ENCODE measurements at places on chromosomes 7 and 10.

DNA sequence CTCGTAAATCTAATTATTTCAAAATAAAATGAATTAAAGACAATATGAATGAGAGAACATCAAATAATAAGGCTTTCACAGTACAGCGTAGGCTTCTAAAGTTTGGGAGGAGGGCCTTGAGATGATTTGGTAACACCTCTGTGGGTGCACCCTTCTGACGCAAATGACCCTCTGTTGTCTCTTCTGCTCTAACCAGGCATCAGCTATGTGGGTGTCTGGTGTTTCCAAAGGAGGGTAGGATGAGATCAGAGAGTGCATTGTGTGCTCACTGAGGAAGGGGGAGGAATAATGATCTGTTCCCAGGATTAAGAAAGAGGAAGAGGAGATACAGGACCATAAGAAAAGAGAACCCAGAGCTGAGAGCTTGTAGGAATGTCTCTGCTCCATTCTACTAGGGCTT is 420.4 kb downstream of the SDK1 start:
- no peak for DNase-seq

DNA sequence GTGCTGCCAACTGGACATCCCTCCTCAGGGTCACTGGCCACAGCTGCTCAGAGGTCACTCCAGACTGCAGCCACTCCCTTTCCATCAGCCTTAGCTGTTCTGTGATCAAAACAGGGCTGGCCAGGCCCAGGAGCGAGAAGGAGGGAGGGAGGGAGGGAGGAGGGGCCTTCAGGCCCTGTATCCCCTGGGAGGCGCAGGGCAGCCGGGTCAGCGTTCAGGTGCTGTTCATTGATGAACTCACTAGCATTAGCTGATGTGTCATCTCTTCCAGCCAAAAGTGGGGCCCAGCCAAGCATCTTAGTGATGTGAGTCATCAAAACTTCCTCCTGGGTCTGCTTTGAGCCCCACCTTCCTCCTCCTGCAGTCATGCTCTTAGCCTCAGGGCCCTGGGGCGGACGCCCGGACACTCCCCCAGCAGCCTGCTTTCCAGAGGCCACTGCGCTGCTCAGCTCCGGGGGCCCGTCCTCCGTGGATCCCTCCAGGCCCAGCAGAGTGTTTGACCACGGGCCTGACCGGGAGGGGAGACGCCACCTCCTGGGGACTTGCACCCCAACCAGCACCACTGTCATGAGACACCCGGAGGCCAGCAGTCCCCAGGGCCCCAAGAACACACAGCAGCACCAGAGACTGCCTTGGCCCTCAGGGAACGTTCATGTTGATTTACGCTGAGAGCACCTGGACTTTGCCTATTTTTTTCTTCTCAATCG is 149.2 kb downstream of the PRKAG2 start:
- peak; percentile 2 for DNase-seq

DNA sequence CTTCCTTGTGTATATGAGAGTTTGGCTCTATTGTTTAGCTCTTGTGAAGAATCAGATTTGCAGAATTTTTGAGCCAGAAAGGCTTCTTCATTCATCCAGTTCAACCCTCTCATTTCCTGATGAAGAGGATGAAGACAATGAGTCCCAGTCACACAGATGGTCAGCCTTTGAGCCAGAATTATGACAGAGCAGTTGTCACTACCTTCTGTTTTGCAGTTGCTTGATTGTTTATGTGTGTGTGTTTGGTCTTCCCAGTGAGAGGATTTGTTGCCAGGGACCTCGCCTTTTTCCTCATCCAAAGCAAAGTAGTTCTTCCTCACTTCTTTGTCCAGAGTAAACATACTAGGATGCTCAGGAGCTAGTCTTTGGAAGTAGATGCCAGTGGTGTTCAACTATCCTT is 15.6 kb downstream of the MDFIC start:
- no peak for DNase-seq

DNA sequence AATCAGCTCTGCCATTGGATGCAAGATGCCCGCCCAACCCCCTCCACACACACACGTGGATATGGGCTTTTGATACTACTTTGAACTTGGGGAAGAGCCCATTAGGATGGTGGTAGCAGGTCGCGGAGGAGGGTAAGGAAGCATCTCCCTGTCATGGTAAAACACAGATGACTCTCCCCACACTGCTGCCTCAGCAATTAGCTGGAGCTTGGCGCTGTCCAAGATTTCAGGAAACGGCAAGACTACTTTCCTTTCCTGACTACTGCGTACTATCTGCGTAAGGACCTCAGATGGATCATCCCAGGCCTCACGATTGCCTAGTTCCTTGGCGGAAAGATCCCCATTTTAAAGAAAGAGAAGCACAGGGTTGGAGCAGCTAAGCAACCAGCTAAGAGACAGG is 134.3 kb downstream of the C10orf90 start:
- DNase-seq, result no peak

DNA sequence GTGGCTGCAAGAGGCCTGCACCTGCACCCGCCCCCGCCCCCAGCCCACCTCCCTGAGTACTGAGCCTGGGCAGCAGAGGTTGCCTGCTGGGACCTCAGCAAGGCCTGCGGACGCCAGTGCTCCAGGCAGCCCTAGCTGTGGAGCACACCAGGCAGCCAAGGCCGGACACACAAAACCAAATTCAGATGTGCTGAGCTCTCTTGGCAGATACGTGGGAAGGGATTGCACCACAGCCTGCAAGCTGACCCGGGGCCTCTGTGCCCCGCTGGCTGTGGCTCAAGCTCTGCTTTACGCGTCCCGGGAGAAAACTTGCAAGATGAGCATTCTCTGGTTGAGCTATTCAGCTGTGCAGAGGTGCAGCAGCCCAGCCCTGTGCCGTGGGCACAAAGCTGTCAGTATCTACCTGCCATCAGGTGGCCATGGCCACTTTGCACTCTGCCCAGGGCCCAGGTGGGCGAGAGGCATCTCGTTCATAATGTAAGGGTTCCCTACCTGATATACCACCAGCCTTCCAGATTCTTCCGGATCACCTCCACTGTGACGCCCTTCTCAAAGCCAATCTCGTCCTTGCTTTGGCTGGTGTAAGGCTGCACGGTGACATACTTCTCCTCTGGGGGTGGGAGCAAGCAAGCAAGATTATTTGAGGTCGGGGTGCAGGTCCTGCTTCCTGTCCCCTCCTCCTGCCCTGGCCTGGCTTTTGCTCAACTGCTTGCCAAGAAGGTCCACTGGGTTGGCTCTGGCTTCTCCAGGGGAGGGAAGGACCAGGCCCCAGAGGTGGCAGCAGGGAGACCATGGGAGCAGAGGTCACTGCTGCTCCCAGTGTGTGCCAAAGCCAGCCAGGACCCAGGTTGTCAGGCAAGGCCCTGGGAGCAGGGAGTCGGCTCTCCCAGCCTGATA is 123.4 kb downstream of the NEURL1 start:
- no peak for DNase-seq

DNA sequence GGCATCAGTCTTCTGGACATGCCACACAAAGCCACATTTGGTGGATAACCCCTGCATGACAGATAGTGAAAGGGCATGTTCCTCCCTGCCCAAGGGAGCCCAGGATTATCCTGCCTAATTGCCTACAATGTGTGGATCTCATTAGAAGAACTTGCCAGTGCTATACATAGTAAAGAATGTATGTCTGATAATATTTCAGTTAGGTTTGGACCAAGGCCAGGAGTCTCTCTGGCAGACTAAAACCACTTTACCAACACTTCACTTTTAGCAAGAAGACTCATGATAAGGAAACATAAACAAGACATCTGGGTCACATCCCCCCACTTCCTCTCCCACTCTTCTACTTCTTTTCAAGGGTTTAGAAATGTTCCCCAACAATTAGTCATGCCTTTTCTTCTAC is 196.7 kb downstream of the MTERF1 start:
- DNase-seq, result no peak

DNA sequence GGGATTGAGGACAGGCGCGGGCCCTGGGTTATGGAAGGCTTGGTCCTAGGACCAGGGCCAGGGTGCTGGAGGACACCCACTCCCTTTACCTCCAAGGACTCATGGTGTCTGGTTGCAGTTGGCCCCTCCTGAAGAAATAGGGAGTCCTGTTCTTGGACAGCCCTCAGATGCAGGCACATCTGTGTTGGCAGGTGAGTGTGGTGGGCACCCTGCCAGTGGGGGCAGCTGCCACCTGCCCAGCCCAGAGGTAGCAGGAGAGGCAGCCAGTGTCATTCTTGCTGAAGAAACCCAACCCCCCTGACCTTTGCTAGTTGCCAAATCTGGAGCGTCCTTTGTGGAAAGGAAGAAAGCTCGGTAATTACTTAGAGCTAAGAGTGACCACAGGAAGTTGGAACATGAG is 8.3 kb downstream of the GALNT17 start:
- no peak for DNase-seq

GRCh38 chr7:100568896-100569844 is 4.5 kb downstream of the SAP25 start:
- DNase-seq, result no peak

DNA sequence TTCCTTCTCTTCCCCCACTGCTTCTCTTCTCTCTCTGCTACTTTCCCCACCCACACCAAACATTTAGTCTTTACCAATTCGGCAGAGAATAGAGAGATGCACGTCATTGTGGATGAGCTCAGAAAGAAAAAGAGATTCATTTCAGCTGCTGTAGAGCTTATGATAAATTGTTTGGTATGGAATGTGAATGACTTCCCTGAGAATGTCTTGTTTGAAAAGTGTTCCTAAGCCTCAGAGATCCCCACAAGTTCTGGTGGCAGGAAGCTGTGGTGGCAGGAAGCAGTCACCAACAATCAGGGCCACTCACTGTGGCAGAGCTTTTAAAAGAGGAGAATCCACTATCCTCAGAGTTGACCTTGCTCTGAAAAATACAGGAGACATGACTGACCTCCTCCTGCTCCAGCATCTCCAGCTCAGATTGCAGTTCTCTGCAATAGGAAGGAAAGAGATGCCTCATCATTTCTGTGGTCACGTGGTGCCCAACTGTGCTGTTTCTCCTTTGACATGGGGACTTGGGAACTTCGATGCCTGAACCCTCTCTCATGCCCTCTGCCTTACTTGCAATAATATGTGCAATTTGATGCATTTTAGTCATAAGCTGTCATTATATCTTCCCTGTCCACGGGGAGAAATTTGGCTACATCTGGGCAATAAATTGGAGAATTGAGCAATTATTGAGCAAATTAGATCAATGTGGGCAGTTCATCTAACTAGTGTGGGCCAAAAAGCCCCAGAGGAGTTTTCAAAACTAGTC is 76.5 kb downstream of the BMPER start:
- DNase-seq, result no peak

GRCh38 chr10:58909881-58910280 is 266.6 kb upstream of the PHYHIPL start:
- DNase-seq, result no peak

- DNase-seq, result peak; percentile 29
Observed at GRCh38 chr7:28853834-28854749, 104.0 kb downstream of the TRIL start.

GRCh38 chr7:36155811-36156361 is 2.8 kb downstream of the EEPD1 start:
- DNase-seq, result no peak

DNA sequence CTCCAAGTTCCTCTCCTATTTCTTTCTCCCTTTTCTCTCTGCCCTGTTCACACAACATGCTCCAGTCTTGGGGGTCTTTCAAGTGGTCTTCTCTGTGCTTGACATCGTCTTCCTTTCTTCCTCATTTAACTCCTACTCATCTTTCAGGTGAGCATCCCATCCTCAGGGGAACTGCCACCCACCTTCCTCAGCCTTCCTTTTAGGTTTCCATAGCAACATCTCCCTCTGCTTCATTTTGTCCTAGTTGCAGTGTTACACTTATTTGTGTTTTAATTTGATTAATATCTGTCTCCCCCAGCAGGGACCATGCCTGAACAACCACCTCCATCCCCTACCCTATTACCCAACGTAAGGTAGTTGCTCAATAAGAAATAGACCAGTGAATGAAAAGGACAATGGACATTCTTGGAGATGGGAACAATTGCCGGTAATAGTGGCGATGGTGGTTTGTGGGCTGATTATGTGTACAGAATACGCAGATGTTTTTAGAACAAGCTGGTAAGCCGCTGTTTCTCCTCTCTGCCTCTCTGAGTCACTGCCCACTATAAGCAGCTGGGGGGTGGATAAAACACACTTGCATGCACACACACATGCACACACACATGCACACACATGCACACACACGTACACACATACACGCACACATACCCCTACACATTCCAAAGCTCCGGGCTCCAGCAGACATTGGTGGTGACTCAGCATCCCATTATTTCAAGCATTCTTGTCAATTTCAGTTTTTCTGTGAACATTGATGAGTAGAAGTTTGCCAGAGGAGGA is 251.6 kb downstream of the GATA3 start:
- DNase-seq, result no peak

- DNase-seq, result no peak
Observed at GRCh38 chr7:4931943-4932342, 27.0 kb downstream of the MMD2 start.

GRCh38 chr7:39624935-39625694 is 1.7 kb downstream of the RALA start:
- DNase-seq, result no peak

DNA sequence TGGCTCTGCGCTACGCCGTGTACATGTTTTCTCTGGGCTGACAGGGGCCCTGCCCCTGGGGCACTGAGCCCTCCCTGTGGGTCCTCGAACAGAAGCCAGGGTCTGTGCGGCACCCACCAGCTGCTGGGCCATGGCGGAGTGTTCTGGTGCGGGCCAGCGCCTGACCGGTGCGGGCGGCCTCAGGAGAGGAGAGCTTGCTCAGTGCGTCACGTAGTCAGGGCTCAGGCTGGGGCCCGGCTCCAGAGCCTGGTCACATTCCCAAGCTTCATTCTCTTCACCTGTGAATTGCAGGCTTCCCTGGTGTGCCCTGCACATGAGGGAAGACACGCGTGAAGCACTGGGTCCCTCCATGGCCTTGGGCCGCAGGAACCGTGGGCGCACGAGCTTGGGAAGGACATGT is 15.5 kb downstream of the GET4 start:
- DNase-seq, result no peak

GRCh38 chr7:128004623-128005022 is 26.6 kb downstream of the LRRC4 start:
- no peak for DNase-seq

DNA sequence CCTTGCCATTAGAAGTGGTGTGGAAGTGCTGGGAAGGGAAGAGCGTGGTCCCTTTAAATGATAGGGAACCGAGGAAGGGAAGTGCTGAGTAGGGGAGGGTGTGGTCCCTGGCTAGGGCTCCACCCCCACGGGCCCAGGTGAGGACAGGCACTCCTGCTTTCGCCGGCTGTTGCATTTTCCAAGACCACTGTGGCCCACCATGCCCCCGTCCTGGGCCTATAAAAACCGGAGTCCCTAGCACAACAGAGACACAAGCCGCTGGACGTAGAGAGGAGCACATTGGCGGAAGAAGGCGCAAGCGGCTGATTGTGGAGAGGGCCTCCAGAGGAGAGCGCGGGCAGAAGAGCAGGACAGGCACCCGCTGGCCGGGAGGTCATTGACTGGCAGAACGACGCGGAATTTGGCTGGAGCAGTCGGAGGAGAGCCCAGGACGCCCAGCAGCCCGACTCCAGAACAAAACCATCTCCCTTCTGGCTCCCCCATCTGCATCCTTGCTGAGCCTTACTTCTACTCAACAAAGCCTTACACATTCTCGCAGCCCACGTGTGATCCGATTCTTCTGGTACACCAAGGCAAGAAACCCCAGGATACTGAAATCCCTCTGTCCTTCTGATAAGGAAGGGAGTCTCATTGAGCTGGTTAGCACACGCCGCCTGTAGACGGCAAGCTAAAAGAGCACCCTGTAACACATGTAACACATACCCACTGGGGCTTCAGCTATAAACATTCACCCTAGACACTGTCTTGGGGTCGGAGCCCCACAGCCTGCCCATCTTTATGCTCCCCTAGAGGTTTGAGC is 146.2 kb upstream of the LYZL1 start:
- DNase-seq, result no peak

- no peak for DNase-seq
Observed at GRCh38 chr7:74181821-74182220, 7.7 kb downstream of the EIF4H start.
